ENCODE measurements at places on chromosomes 1 and 21. TPM values are rescaled to one million over a fixed set of nuclear protein-coding genes. Genes with fewer than 3 reads are reported as not detected.

- DNase-seq = peak; percentile 50
Observed at GRCh38 chr1:186618401-186619170, 61.6 kb downstream of the PTGS2 start.

Gene THEM5
- not detected for total RNA-seq

Gene AZIN2
- 1.1 TPM for total RNA-seq

GRCh38 chr1:110765640-110766335 lies 91.0 kb upstream of the KCNA3 start:
- DNase-seq = peak; percentile 34

DNA sequence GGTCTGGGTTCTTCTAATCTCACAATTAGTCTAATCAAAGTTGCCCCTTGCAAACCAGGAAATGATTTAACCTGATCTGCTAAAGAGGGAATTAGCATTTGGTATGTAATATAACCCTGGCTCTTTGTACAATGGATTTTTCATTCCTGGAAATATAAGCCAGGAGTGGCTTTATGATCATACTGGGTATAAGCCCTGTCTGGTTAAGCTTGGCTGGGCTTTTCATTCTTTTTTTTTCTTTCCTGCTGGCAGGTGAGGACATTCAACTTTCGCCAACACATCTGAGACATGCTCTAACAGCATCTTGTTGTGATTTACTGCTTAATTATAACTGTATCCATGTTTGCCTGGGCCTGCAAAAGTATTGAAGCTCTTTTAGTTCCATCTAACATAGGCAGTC lies 20.4 kb upstream of the SDE2 start:
- no peak for DNase-seq

Gene IFI44
- total RNA-seq = 26.9 TPM

Gene SLC26A9
- not detected for total RNA-seq

DNA sequence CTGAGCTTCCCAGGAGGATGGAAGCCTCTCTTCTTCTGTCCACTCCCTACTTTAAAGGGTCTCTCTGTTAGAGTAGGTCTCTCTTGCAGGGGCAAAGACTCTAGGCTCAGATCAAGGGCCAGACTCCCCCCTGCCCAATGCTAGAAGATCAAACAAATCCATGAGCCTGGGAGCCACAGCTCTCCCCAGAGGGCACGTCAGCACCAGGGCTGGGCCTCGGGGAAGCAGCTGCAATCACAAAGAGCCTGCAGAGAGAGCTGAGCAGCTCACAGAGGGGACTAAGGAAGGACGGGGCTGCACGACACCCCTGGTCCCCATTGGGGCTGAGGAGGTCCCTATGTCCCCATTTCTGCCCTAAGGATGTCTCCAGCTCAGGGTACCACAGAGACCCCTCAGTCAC lies 3.9 kb downstream of the CNTN2 start:
- no peak for DNase-seq

- DNase-seq = no peak
Observed at GRCh38 chr1:156268336-156268735, 14.3 kb downstream of the SMG5 start.

Gene OR2T6
- not detected for total RNA-seq

Gene TNFRSF9
- 57.0 TPM for total RNA-seq

DNA sequence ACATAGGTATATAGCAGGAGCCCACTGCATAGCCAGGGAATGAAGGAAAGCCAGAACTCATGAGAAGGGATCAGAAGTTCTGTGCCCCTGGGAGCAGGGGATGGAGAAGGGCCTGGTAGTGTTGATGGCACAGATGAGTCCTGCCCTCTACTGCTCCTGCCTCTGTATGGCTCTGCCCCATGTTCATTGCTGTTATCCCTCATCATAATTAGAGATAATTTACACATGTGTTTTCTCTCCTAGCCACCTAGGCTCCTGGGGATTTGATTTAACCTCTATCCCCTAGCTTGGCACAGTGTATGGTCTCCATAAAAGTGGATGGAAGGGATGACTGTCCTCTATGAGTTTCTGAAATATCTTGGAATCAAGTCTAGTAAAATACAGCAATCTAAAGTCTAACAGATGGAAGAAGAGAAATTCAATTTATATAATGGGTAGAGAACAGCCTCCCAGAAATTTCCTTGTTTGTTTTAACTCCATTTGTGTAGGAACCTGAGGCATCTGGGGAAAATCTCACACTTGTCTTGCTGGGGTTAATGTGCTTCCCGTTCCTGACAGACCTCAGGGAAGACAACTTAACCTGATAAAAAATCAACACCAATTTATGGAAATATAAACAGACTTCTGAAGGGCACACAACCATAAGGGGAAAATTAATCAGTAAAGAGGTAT lies 393.8 kb downstream of the HHAT start:
- no peak for DNase-seq

DNA sequence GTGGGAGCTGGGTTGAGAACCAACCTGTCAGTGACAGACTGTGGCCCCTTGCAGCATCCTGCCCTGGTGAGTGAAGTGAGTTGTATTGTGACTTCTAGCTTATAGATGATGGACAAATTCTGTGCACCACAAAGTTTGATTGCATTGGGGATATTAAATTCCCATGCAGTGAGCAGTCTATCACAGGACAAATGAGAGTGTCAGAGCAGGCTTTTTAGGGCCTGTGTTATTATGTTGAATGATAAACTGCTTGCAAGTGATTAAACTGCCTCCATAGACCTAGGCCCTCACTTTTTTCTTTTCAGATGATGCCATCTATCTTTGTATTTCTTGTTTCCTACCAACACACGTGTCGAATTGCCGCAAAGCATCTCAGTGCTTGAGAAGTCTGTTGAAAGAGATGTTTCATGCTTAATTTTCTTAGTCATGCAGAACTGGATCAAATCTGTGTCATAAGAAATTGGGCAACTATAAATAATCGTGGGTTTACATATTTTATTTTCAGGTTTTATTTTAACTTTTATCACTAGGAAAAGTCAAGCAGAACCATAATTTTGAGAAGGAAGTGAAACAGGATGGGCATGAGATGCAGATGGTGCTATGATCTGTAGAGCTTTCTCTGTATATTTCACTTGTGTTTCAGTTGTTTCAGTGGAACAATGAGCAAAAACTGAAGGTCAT lies 199.2 kb downstream of the S1PR1 start:
- no peak for DNase-seq

Gene BLZF1
- 15.1 TPM for total RNA-seq

Gene GPR37L1
- not detected for total RNA-seq

DNA sequence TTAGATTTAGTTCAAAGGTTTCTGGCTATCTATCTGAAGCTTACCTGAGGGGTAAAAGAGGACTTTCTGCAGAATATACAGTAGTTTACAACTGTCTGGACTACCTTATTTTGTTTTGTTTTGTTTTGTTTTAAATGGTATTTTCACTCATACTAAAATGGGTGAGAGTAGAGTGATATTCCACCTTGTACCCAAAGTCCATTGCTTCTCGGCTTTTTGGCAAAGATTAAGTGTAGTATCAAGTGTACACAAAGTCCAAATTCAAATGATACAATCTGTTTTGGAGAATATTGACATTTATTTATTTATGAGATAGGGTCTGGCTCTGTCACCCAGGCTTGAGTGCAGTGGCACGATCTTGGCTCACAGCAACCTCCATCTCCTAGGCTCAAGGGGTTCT lies 11.7 kb upstream of the SMG7 start:
- DNase-seq = no peak

Gene ZFP69B
- 5.1 TPM for total RNA-seq

GRCh38 chr1:119808972-119809550 lies 2.2 kb downstream of the REG4 start:
- peak; percentile 53 for DNase-seq

GRCh38 chr1:213727853-213728592 lies 259.8 kb upstream of the PROX1 start:
- no peak for DNase-seq

DNA sequence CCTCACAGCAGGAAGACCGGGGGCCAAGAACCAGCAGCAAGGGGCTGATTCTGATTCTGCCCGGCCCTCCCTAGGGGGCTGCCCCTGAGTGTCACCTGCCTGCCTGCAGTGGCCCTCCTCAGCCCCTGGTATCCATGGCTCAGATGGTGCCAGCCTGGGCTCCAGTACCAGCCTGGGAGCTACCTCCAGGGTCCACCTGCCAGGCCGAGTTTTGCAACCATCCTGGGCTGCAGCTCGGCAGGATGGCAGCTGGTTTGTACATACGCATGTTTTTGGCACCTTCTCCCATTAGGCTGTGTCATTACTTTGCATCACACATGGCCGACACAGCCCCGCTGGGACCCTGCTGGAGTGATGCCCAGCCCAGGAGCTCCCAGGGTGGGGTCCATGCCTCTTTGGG lies 93.3 kb upstream of the WNT4 start:
- DNase-seq = no peak

Gene AVPR1B
- not detected for total RNA-seq

DNA sequence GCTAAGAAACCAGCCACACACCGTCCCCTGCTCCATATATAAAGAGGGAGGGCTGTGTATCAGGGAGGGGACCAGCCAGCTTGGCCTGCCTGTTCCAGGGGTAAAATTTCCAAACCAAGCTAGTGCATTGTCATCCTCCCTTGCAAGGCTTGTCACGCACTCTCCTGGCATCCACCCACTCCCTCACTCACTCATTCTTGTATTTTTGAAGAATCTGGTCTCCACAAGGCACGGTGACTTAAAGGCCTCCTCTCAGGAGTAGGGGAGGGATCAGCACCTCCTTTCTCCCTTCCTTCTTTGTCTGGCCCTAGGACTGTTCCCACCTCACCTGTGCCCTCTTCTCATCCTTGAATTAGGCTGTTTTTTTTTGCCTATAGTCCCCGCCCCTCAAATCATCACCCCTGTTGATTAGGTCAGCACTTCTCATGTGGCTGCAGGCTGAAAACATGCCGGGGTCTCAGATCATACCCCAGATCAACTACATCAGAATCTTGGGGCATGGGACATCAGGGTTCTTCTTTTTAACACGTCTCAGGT lies 5.0 kb downstream of the ABCA4 start:
- no peak for DNase-seq

GRCh38 chr1:44842862-44843655 lies at the start of gene PTCH2:
PTCH2 (minus strand) TSS chr1:44843253; CDS start chr1:44842932, 321 bp downstream.
- no peak for DNase-seq

Gene C8A
- total RNA-seq = not detected

Gene ADGRL2
- total RNA-seq = not detected

Gene GPX7
- 32.8 TPM for total RNA-seq

DNA sequence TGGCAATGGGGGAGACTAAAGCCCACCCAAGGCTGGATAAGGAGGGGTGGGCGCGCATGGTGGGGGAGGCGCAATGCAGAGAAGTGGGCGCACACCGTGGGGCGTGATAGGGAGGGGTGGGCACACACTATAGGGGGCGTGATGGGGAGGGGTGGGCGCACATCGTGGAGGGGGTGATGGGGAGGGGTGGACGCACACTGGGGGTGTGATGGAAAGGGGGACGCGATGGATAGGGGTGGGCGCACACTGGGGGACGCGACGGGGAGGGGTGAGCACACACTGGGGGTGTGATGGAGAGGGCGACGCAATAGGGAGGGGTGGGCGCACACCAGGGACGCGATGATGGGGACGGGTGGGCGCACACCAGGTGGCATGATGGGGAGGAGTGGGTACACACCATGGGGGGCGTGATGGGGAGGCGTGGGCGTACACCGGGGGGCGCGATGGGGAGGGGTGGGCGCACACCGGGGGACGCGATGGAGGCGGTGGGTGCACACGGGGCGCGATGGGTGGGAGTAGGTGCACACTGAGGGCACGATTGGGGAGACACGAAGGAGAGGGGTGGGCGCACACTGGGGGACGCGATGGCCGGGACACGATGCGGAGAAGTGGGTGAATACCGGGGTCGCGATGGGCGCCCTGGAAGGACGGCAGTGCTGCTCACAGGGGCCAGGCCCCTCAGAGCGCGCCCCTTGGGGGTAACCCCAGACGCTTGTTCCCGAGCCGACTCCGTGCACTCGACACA lies 929 bp downstream of the SUMO3 start:
- no peak for DNase-seq

DNA sequence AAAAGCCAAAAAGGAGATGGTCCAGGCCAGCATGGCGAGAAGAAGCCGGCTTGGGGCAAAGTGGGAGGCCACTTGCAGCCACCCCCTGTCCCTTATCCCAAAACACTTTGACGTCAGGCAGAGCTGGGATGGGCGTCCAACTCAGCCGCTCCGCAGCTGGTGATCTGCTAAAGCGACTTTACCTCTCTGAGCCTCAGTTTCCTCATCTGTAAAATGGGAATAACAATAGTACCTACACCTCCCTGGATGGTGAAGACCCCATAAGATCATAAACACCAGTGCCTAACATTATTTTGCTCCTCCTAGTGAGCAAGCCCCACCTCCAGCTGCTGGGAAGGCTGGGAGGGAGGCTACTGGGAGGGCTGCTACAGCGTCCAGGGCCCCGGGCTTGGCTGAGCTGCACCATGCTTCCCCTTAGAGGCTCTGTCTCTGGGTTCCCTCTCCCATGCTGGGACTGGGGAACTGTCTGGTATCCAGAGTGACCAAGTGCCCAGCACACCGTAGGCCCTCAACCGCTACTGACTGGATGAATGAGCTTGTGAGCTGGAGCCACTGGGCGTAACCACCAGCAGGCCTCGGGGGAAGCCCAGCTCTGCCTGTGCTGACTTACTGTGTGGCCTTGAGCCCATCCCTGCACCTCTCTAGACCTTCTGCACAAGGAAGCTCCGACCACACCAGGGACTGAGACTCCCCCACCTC lies 18.3 kb downstream of the IFFO2 start:
- no peak for DNase-seq

GRCh38 chr1:214414691-214415090 lies 133.7 kb downstream of the SMYD2 start:
- no peak for DNase-seq

Gene CFHR3
- total RNA-seq = not detected

Gene SYT14
- not detected for total RNA-seq

DNA sequence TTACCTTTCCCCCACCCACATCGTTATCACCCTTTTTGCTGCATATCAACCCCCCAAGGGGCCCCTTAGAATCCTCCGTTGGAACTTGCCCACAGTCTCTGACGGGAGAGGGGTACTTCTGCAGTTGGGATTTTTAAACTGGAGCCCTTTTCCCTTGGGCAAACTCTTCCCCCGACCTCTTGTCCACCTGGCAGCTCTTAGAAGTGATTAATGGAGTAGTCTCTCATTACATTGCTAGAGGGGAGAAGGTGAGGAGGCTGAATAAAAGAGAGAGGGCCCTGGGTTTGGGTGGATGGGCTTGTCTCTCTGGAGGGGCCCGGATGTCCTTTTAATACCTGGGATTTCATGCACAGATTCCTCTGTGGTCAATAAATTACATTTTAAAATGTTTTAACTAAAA lies 27.2 kb upstream of the TSPAN2 start:
- no peak for DNase-seq

DNA sequence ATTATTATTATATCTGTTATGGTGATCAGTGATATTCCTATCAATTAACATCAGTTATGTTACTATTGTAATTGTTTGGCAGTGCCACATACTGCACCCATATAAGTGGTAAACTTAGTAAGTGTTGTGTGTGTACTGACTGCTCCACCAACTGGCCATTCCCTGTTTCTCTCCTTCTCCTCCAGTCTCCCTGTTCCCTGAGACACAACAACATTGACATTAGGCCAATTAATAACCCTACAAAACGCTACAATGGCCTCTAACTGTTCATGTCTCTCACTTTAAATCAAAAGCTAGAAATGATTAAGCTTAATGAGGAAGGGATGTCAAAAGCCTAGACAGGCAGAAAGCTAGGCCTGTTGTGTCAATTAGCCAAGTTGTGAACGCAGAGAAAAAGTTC lies 6.6 kb upstream of the THRAP3 start:
- no peak for DNase-seq

Gene DMRTA2
- total RNA-seq = not detected

Gene OR14K1
- not detected for total RNA-seq

Gene ST7L
- 13.5 TPM for total RNA-seq

Gene TINAGL1
- total RNA-seq = not detected

Data from activated T-helper 1 cell treated with anti-CD3 and anti-CD28 coated beads, Interleukin-12 subunit alpha, Interleukin-12 subunit beta, Interleukin-2, Interleukin-4 antibody, amounts not matched to agents 30 ng/mL and 10 ng/mL and 1 ng/mL, durations not matched to agents 14 hours and 24 hours and 36 hours (primary cell).